Thymus (tissue), 14 donors: ENCODE measurements at places on chromosomes 3 and 15. TPM values are rescaled to one million over a fixed set of nuclear protein-coding genes. Genes with fewer than 3 reads are reported as not detected.

GRCh38 chr3:14890476-14890875 is 56.9 kb upstream of the NR2C2 start:
- no peak for DNase-seq

DNA sequence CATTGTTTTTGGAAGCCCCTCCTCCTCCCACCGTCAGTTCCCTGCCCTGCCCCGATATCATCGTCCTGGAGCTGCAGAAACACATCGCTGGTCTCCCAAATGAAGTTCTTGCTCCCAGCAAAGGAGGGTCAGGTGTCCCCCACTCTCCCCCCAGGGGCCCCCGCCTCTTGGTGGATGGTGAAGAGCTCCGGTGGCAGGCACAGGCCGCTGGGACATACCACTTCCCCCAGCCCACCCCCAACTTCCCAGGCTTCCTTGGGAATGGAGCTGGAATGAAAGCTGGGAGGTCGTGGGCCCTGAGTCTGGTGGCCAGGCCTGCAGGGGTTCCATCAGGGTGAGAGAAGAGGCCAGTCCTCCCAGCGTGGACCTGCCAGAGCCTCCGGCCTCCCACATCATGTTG is 137.7 kb downstream of the CHSY1 start:
- no peak for DNase-seq

GRCh38 chr3:16402451-16402850 is 111.0 kb downstream of the RFTN1 start:
- DNase-seq: no peak

The GOLGA8R gene
- 0.80 TPM for total RNA-seq

The BNC1 gene
- total RNA-seq: 1.7 TPM

- DNase-seq: no peak
These were observed 631.8 kb downstream of the SQOR start for GRCh38 chr15:46266661-46267060.

DNA sequence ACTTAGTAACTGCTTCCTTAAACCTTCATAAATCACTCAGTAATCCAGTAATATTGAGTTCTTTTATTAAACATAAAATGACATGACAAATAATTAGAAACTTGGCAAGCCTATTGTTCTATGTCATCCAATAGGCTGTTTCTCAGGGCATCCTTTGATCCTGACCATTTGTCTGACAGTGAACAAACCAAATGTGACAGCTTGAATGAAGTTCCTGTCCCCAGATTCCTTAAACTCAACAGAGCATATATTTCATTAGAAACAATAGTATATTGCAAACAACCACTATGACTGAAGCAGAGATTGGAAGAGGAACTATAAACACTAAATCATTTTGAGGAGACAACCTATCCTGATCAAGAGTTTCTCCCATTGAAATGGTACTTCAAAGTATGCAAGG is 113.6 kb upstream of the MDFIC2 start:
- no peak for DNase-seq

The SMAD6 gene
- total RNA-seq: 1.0 TPM

The IL5RA gene
- 0.85 TPM for total RNA-seq

The ANXA2 gene
- 299 TPM for total RNA-seq

- no peak for DNase-seq
These were observed 1.3 kb downstream of the AMIGO3 start for GRCh38 chr3:49717959-49718857.

The CCDC9B gene
- 0.28 TPM for total RNA-seq

The C3orf80 gene
- total RNA-seq: 0.05 TPM

DNA sequence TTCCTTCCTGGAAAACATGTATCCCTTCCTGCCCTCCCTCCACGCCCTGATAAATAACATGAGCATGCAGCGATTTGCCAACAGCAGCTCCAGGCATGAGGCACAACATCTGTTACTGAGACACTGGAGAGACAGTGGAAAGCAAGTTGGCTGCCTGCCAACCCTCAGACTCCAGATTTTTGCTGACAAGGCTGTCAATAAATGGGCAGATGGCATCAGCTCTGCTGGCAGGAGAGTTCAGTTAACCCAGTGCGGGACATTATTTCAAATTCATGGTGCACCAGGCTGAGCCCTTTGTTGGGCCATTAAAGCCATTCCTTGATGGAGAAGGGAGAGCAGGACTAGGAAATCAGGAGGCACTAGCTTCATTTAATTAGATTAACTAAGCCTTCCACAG is 293.3 kb downstream of the MEX3B start:
- DNase-seq: no peak

The SERPINI2 gene
- total RNA-seq: 0.19 TPM

The CPNE4 gene
- 0.33 TPM for total RNA-seq

- DNase-seq: no peak
These were observed 96.6 kb downstream of the CEMIP start for GRCh38 chr15:80875568-80876347.

GRCh38 chr15:51758645-51759044 is 7.2 kb downstream of the TMOD2 start:
- DNase-seq: no peak

The CHL1 gene
- 0.66 TPM for total RNA-seq

The DAZL gene
- total RNA-seq: 0.19 TPM

The CEP63 gene
- total RNA-seq: 31.7 TPM

The NPAP1 gene
- under 0.01 TPM for total RNA-seq

DNA sequence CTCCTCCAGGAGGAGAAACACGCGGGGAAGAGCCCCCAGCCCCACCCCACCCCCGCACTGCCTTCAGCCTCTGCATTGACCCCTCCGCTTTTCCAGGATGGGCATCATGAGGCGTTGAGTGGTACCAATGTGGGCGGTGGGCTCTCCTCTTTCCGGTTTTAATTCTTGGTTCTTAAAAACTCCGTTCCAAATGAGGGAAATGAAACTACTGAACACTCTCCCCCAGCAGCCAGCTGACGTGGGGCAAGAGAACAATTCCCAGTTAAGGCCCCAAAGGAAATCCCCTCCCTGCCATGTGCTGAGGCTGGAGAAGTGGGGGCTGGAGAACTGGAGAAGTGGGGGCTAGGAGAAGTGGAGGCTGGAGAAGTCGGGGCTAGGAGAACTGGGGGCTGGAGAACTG is 5.3 kb upstream of the NRROS start:
- DNase-seq: no peak

GRCh38 chr15:31327669-31328427 is 1.2 kb downstream of the KLF13 start:
- no peak for DNase-seq

- DNase-seq: no peak
These were observed 449.4 kb upstream of the PROK2 start for GRCh38 chr3:72234391-72234790.

DNA sequence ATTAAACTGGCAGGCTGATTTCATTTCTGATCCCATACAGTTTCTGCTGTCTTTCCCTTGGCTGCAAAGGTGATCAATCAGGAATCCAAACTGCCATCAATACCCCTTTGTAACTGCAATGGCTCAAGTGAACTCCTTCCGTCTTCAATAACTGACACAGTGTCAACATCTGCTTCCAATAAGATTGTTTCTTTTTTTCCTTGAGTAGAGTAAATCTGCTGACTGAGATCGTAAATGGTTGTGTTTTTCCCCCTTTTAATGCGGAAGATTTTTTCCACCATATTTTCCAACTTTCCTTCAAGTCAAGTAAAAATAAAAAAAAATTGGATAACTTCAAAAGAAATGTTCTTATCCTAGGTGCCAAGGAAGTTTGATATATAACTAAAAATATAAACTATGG is 48.7 kb downstream of the VGLL3 start:
- no peak for DNase-seq

The CRYGS gene
- total RNA-seq: 3.1 TPM

DNA sequence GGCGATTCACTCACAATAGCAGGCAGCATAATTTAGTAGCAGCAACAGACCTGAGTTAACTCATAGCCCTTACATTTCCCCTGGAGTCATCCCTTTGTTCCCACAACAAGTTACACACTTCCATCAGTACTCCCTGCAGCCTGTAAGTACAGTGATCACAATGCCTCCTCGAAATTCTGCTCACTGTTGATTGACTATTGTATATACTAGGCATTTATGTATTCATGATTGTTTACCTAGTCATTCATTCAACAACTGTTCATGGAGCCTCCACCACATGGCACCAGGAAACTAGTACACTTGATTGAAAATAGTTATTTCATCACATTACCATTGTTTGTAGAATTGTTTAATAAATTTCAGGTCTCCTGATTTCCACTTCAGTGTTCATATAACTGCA is 71.4 kb upstream of the P3H2 start:
- no peak for DNase-seq

DNA sequence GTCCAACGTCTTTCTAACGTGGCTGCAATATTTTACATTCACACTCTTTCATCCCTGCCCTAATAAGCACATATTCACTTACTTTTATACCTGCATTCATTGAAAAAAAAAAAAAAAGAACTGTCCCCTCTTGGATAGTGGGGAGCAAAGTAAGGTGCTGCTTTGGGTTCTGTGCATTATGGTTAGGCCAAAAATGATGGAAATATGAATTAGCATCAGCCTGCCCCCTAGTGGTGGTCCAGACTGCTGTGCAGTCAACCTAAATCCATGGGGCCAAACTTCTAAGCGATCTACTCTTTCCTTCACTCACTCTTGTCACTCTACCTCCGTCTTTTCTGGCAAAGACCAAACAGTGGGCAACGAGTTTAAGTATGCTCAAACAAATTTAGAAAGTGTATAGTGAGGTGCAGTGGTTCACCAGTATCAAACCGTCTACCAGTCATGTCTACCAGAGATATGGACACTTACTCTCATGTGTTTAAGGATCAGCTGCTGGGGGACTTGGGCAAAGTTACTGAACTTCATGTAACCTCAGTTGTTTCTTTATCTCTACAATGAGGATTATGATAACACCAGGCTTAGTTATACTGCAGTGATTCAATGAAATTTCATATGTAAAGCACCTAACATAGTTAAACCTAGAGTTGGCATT is 61.5 kb upstream of the GRM7 start:
- DNase-seq: peak; percentile 48

DNA sequence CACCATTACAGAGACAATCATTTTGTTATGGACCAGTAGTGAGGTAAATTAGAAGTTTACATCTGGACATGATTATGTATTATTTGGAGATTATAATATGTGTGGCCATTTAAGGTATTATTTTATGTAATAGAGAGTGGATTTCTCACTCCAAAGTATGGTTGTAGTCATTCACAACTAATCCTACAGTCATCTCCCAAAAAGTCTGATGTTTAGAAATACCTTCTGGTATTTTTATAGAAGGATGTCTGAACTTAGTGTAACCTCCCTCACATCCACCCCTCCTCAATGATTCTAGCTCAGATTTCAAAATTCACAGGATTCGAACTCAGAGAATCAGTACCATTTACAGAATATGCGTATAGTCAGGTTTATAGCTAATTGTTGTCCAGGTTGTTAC is 346.6 kb upstream of the MEIS2 start:
- DNase-seq: no peak

- no peak for DNase-seq
These were observed 34.3 kb downstream of the PLD1 start for GRCh38 chr3:171775943-171776342.

DNA sequence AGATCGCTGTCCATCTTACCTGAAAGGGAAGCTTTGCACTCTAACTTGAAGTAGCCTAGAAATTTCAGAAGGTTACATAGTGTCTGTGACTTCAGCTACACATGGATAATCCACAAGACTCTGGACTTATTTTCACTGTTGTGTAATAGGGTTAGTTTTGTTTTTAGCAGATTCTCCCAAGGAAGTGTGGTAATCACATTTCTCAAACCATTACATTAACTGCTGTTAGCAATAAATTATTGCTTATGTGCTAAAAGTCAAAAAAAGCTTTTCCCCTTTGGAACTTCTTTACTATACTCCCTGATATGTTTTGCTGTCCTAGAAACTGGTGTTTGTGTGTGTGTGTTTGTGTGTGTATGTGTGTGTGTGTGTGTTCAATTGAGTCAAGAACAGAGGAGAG is 351.8 kb upstream of the TPRG1 start:
- DNase-seq: no peak

- no peak for DNase-seq
These were observed 88.1 kb upstream of the THRB start for GRCh38 chr3:24582431-24583403.

The GPR27 gene
- 0.05 TPM for total RNA-seq
